WERI-Rb-1 (cell line): ENCODE measurements at places on chromosomes 16 and 17.

DNA sequence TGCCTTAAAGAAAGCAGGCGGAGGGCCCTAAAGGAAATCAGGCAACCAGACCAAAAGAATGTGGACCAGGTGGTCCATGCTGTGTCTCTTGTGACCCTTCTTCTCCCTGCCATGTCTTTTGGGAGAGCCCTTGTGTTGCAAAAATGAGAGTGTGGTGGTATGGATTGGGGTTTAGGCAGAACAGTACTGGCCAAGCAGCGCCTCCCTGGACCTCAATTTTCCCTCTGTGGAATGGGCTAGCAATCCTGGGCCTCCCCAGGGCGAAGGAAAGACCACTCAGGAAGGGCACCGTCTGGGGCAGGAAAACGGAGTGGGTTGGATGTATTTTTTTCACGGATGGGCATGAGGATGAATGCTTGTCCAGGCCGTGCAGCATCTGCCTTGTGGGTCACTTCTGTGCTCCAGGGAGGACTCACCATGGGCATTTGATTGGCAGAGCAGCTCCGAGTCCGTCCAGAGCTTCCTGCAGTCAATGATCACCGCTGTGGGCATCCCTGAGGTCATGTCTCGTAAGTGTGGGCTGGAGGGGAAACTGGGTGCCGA, 7.6 kb upstream of the NLRC5 start:
- no peak for DNase-seq

- peak; percentile 85 for DNase-seq
Observed at GRCh38 chr17:46770818-46771560, 47.5 kb downstream of the WNT3 start.

- DNase-seq, result no peak
Observed at GRCh38 chr16:814974-815373, 14.4 kb upstream of the GNG13 start.

- DNase-seq, result no peak
Observed at GRCh38 chr16:88068476-88069396, 117.5 kb downstream of the BANP start.

DNA sequence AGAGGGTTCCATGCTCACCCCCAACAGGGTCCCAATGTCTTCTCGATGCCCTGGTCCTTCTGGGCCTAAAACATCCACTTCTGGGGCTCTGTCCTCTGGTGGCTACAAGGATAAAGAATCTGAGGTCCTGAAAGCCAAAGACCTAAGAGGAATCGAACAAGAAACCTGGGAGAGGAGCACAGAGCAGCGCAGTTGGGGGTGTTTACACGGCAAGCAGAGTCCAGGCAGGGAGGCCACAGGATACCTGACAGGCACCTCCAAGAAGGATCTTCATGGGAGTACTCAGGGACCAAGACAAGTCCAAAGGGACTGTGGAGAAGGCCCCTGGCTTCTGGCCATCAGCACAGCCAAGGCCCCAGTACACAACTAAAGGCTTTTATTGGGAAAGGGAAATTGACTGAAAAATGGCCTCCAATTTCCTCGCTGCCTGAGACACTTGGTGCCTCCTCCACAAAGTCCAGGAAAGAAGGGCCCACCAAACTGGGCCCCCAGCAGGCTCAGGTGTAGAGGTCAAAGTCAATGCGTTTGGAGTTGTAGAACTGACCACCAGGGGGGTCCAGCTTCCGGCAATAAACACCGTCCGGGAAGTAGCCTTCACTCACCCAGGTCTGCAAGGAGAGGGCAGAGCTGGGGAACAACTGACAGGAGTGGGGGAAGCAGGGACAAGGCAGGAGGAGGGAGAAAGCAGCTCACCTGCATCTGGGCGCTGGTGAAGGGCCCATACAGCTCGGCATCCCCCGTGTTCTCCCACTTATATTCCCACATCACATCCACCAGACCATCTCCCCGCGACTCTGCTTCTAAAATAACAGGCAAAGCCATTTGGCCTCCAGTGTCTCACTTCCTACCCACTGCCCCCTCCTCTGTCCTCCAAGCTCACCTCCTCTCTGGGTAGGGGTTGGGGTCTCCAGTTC, 2.4 kb downstream of the CD2BP2 start:
- no peak for DNase-seq

DNA sequence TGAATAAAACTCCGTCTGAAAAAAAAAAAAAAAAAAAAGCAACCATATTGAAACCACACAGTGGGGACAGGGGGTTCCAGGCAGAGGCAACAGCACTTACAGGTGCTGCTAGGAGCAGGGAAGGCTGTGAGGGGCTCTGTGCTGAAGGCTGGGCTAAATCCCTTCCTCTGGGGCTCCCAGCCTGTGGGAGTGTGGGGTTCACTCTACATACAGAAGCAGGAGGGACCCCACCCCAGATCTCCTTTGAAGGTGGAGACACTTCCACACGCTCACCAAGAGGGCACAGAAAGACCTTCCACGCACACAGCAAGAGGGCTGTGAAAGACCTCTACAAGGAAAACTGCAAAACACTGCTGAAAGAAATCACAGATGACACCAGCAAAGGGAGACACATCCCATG, 53.9 kb downstream of the USP22 start:
- no peak for DNase-seq

DNA sequence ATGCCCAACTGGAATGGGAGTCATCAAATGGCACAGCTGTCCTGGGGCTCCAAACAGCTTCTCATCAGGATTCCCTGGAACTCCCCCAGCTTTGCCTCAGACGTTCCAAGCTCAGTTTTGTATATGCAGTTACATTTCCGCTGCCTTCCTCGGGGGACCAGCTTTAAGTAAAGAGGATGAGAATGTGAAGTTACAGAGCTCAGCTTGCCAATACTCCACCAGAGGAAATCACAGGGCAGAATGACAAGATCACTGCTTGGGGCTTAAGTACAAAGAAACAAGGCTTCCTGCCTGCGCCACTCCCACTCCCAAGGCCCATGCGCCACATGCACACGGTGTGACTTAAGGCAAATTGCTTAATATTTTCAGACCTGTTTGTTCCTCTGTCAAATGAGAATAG, 272.4 kb upstream of the CDH11 start:
- no peak for DNase-seq
